Activated T-cell treated with anti-CD3 and anti-CD28 coated beads for 4 hours (primary cell): ENCODE measurements at places on chromosomes 2 and 18.

- no peak for DNase-seq
Measured at GRCh38 chr2:238338710-238339394, 18.5 kb downstream of the TRAF3IP1 start.

- DNase-seq = no peak
Measured at GRCh38 chr2:109438146-109438545, 175.6 kb downstream of the SEPTIN10 start.

DNA sequence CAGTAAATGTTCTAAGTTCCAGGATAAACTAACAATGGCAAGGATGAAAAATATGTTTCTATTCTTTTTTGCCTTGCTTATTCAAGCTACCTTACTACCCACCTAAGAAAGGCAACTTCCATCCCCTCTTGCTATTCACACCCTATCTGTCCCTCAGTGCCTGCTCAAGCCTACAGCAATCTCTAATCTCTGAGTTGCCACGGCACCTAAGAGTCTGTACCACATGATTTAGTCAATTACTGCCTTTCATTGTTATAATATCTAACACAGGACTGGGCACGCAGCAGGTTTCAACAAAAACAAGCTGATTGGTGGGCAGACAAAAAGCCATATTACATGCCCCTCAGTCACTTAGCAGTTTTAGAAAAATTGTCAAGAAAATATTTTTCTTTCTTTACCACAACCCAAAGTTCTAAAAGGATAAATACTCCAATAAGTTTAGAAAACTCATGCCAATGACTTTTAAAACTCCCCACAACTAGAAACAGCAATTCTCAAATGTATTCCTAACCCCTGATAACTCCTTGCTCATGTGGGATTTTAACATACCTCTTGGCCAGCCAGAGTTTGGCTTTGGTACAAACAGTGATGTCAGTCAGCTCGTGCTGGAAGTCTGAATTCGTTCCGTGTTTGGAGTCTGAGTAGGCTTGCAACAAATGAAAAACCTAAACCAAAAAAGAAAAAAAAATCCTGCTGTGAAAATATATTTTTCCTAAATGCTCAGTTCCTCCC is 117.3 kb upstream of the ZFP36L2 start:
- DNase-seq = no peak

DNA sequence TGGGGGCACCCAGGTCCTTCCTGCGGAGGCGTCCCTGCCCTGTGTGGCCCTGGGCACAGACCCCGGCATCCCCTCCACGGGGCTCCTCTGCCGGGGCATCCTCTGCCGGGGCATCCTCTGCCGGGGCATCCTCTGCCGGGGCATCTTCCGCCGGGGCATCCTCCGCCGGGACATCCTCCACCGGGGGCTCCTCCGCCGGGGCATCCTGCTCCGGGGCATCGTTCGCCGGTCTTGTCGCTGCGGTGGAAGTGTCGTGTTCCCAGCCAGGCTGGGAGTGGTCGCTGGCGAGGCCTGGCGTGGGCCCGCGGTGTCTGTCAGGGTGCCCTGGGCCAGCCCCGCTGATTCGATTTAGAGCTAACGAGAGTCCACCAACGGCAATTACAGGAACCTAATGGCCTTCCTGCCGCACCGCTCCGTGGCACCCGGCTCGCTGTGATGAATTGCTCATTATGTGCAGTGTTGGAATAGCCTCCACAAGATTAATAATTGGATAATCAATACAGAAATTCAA is 115.1 kb downstream of the NFATC1 start:
- no peak for DNase-seq

GRCh38 chr18:40046596-40046995 is 1908.4 kb upstream of the PIK3C3 start:
- DNase-seq = no peak

- DNase-seq = no peak
Measured at GRCh38 chr2:232966122-232966521, 46.9 kb downstream of the NGEF start.

- DNase-seq = no peak
Measured at GRCh38 chr2:197210430-197210829, 100.2 kb downstream of the ANKRD44 start.

DNA sequence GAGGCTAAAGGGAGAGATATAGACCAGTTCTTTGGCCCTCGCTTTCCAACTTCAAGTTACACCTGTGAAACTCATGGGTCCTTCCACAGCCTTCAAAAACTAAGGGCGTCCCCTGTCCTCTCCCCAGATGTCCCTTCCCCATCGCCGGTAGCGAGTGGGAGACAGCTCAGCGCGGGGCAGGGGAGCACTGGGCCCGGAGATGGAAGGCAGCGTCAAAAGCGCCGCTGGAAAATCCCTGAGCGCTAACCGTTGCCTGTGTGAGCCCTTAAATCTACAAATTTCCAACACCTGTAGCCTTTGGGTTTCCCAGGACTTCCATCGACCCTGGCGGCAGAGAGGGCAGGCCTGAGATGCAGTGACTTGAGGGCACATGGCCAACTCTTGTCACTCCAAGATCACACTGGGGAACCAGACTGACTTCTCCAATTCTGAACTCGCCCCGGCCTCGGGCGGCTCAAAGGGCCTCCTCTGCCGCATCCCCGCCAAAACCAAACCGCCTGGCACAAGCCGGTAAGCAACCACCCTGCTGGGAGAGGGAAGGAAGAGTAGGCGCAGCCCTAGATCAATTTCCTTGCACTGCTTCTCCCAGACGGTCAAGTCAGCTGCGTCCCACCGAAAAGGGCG is 879 bp upstream of the EPAS1 start:
- DNase-seq = no peak

GRCh38 chr2:207225773-207226172 is 60.0 kb upstream of the KLF7 start:
- DNase-seq = no peak
